ENCODE measurements at places on chromosomes 16 and 17.

DNA sequence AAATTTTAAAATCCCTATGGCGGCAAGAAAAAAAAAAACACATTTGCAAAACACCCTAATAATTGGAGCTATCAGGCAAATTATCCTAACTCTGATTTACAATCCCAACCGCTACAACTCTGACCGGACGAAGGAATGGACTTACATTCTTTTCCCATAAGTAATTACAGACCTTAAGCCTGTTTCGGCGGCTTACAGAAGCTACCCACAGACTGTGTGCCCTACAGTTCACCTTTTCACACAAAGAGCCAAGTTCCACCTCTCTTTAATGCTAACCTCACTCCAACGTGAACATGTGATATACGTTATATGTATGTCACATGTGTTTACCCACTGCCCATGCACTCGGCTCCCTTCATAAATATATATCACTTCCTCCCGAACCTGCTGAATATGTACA is 8.7 kb upstream of the MEAK7 start:
- DNase-seq, result no peak

- DNase-seq, result peak; percentile 48
Measured at GRCh38 chr16:17194190-17194780, 276.5 kb downstream of the XYLT1 start.

- no peak for DNase-seq
Measured at GRCh38 chr16:73572135-73572828, 524.4 kb upstream of the ZFHX3 start.

- no peak for DNase-seq
Measured at GRCh38 chr16:70782237-70782636, 18.7 kb downstream of the VAC14 start.

- no peak for DNase-seq
Measured at GRCh38 chr16:59470556-59470955, 736.4 kb upstream of the GOT2 start.

DNA sequence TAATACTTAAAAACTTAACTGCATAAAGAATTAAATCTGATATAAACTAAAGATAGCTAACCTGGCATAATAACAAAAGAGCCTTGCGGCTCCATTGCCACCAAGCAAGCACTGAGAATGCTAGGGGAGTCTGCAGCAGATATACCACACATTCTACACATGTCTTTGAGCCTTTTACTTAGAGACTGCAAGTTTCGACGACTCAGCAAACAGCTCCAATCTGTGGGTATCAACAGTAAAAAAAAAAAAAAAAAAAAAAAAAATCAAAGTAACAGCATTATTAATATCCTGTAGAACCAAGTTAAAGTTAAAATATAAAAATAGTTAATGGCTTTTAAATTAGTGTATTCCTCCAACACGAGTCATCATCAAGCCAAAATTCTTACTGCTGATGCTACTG is 27.8 kb upstream of the INTS2 start:
- DNase-seq, result no peak

DNA sequence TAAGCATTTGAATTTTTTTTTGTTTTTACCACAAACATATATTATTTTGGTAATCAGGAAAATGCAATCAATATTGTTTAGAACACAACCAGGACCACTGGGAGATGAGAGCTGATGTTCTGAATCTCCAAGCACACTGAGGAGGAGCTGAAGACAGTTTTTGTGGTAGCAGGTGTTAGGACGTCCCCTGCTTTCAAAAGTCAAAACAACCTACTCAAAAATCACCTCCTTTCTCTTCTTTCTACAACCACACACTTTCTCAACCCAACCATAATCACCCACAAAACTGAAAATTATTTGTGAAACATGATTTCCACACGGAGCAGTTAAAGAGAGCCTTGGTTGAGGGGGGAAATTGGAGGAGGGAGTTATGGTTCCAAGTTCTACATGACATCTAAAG is 26.7 kb upstream of the CFAP20 start:
- DNase-seq, result no peak

DNA sequence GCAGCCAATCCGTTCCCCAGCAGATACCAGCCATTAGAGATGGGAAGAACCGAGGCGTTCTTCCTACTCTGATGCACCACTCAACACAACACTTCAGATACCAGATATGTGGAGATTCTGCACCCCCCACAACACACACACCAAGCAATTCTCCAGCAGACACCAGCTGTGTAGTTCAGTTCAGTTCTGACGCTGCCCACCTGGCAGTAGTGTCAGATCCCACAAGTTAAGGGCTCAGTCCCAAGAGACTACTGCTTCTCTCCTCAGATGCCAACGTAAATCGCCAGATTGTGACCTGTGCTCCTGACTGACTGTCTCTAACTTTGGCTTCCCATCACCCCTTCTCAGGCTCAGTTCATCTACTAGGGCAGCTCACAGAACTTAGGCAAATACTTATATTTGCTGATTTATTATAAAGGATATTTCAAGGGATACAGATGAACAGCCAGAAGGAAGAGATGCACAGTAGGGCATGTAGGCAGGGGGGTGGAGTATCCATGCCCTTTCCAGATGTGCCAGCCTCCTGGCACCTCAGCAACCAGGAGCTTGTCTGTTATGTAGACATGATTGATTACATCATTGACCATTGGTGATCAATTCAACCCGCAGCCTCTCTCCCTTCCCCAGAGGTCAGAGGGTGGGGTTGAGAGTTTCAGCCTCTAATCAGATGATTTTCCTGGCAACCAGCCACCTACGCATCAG is 110.6 kb downstream of the PRKCA start:
- no peak for DNase-seq

DNA sequence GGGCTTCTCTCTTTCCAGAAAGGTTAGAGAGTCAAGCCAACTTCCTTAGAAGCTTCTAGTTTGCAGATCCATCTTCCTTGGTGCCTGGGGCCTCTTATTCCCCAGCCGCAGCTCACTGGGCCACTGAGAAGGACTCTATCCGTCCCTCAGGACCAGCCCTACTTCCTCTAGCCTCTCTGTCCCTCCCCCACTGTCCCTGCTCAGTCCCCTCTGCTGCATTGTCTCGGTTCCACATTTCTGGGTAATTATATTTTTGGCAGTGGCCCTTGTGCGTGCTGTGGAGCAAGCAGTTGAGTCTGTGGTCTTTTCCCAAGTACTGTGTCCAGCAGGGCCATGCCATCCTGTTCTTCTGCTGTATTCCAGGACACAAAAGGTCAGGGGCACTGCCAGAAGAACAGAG is 17.8 kb downstream of the IRX3 start:
- no peak for DNase-seq

DNA sequence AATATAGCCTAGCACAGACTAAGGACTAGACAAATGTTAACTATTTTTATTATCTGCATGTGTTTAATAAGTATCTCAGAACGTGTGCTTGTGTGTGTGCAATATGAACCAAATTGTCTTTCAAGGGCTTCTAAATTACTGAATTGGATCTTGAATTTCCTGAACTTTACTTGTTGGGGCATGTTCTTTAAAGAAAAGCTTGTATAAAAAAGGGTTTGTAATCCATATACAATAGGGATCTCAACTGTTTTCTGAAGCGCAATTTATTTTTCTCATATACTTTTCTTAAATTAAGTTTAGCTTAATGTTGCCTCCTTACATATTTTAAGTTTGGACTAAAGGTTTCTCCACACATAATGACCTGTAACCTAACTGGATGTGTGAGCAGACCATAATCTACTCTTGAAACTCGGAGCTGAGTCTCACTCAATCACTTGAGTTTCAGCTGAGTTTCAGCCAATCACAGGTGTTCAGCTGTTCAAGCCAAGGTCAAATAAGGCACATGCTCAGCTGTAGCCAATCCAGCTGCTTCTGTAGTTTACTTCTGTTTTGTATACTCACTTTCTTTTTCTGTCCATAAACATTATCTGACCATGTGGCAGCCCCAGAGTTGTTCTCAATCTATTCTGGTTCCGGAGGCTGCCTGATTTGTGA is 72.3 kb downstream of the CDK5R1 start:
- DNase-seq, result no peak

- no peak for DNase-seq
Measured at GRCh38 chr17:34364751-34365150, 1.7 kb upstream of the CCL1 start.

GRCh38 chr16:71383054-71383773 is 24.7 kb downstream of the CALB2 start:
- DNase-seq, result no peak

DNA sequence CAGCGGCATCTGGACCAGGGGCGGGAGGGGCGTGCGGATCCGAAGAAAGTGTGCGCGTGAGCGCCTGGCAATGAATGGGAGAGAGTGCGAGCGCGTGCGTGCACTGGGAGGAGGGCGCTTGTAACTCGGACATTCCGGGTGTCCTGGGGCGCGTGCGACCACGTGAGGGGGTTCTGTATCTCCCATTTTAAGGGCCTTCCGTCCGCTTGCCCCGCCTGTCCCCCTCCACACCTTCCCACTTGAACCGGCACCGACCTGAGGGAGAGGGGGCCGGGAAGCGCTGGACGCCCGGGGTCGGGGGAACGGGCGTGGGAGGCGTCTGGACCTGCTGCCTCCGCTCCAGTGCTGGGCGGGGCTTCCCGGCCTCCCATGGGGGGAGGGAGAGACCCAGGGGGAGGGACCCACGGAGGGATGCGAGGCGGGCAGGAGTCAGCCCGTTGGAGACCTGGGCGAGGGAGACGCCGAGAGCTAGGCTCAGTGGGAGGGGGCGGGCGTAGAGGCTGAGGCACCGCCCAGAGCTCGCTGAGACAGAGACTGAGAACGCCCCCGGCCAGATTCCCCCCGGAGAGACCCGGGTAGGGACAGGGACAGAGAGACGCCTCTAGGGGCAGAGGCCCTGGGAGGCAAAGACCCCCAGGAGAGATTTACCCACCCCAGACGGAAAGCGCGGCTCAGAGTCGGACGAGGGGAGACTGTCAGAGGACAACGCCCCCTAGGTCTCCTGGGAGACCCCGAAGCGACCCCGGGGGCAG is at the start of gene KREMEN2:
TSS of gene KREMEN2 (plus strand) at position 553 of the 752 bp plus-strand sequence. CDS start 246 bp downstream, outside the sequence.
- peak; percentile 24 for DNase-seq

GRCh38 chr17:16511593-16511992 is 19.6 kb upstream of the LRRC75A start:
- no peak for DNase-seq

GRCh38 chr17:12409082-12409481 is 256.6 kb upstream of the MYOCD start:
- DNase-seq, result no peak

- peak; percentile 49 for DNase-seq
Measured at GRCh38 chr17:65027305-65027704, 29.2 kb downstream of the GNA13 start.

GRCh38 chr16:12902511-12903372 is 1.3 kb downstream of the SHISA9 start:
- no peak for DNase-seq

DNA sequence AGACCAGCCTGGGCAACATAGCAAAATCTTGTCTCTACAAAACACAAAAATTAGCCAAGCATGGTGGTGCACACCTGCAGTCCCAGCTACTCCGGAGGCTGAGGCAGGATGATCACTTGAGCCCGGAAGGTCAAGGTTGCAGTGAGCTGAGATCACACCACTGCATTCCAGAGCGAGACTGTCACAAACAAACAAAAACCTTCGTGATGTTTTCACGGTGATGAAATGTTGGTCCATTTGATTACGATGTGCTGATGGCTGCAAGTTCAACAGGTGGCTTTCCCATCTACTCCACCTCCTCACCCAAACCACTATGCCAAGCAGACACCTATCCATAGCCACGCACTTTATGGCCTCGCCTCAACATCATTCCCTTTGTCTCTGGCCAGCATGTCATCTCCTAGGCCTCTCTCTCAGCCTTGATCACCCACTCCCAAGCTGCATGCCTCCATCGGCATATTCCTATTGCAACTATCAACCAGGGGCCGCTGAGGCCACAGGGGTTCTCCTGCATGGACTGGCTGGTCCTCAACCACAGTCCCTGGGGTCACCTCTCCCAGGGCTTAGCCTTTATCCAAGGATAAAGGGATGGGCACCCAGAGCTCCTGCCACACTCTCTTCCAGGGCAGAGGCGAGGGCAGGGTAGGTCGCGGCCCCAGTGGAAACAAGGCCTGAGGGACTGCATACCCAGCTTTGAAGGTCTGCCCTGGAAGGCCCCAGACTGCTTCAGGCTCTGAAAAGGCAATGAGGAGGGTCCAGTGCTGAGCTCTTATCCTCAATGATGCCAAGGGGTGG is 17.1 kb upstream of the ALOX15B start:
- DNase-seq, result no peak

- DNase-seq, result peak; percentile 32
Measured at GRCh38 chr17:67829331-67829730, 4.0 kb downstream of the BPTF start.

Measured in CD4-positive, alpha-beta T cell treated with Interleukin-1 beta for 1 hour (primary cell).